ENCODE measurements at places on chromosomes 5 and 9. TPM values are rescaled to one million over a fixed set of nuclear protein-coding genes. Genes with fewer than 3 reads are reported as not detected.

Gene OLFML2A
- total RNA-seq: not detected

Gene GRXCR2
- total RNA-seq: not detected

Gene PRDM9
- not detected for total RNA-seq

Gene FOXD4L6
- not detected for total RNA-seq

Gene TEK
- not detected for total RNA-seq

- DNase-seq: no peak
These were observed 349.8 kb upstream of the DAB2 start for GRCh38 chr5:39774605-39775004.

GRCh38 chr5:101473483-101473882 lies 570.4 kb upstream of the ST8SIA4 start:
- DNase-seq: no peak

Gene SPINK1
- not detected for total RNA-seq

- no peak for DNase-seq
These were observed 14.9 kb downstream of the SFXN1 start for GRCh38 chr5:175493260-175493659.

GRCh38 chr9:33506626-33507370 lies 17.3 kb upstream of the ANKRD18B start:
- no peak for DNase-seq

Gene ADAMTSL2
- total RNA-seq: not detected

All from activated CD4-positive, alpha-beta T cell treated with anti-CD3 and anti-CD28 coated beads, Interleukin-2, amount 10 ng/mL, durations not matched to agents 24 days and 14 days (primary cell).